Hypothalamus (tissue), 51 donors: ENCODE measurements at places on chromosomes 4 and X.

GRCh38 chr4:119240128-119240527, 27.6 kb downstream of the USP53 start:
- no peak for DNase-seq

GRCh38 chr4:11259837-11260236, 168.9 kb downstream of the HS3ST1 start:
- no peak for DNase-seq

GRCh38 chrX:135331525-135331924, 22.2 kb downstream of the ETDC start:
- no peak for DNase-seq

- no peak for DNase-seq
Measured at GRCh38 chr4:20954541-20954940, 254.3 kb downstream of the PACRGL start.

DNA sequence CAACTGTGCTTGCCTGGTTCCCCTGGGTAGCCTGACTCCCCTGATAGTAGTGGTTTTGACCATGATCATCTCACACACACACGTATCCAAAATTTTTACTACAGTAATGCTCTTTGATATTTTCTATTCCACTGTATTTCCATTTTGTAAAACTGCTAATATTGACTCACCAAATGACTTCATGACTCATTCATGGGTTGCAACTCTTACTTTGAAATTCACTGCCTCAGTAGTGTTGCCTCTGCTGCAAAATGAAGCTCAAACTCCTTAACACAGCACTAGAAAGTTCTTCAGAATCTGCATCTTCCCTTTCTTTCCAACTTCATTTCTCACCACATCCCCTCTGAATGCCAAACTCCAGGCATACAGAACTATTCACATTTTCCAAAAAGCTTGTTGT, 20.3 kb downstream of the QRFPR start:
- no peak for DNase-seq

DNA sequence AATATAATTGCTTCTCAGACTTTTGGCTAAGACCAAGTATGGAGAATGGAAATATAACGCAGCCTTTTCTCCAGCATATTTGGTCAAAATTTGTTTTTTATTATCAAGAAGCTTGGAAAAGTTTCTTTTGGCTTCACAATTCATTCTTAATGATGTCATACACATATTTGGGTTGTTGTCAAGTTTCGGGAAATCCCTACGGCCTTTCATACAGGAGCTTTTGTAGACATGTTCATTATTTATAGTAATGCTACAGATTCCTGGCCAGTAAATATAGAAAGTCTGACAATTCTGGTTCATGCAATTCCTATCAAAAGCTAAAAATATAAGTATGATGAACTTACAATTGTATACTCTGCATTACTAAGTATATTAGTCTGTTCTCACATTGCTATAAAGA, 112.9 kb downstream of the IRF2 start:
- DNase-seq, result no peak

GRCh38 chr4:114277690-114278089, 298.2 kb upstream of the ARSJ start:
- no peak for DNase-seq

GRCh38 chrX:142999199-142999701, 26.5 kb upstream of the SPANXN4 start:
- no peak for DNase-seq
